NCI-H1092 (cell line): ENCODE measurements at places on chromosomes 7 and 10.

DNA sequence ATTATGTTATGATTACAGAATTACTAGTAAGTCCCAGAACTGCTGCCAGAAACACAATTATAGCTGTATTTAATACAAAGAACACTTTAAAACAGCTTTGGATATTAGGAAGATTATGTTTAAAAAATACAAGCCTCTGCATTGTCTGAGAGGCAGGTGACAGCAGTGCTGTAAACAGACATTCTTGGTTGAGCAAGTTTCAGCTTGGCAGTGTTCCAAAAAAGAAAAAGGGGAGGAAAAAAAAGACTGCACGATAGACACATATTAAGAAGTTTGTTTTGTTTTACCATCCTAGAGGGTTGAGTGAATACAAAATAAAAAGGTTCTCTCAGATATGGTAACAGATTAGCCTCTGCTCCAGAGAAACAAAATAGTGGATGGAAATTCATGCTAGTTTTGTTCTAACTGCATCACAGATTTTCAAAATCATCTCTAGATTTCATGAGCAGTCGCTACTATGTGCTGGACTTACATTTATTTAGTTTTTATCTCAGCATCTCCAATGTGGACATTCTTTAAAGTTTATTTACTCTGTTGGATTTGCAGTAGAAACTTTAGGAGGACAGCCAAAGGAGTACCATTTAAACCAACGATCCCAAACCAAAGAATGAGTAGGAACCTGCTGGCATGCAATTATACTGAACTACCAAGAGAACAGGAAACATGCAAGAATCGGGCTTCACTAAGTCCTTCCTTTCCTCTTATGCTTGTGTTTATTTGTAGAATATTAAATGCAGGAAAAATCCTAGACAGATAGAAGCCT lies 9.0 kb downstream of the FAM204A start:
- DNase-seq, result no peak

- no peak for DNase-seq
These were observed 42.0 kb downstream of the ZNF467 start for GRCh38 chr7:149731207-149731955.

- no peak for DNase-seq
These were observed 11.5 kb downstream of the PTF1A start for GRCh38 chr10:23203369-23204325.

DNA sequence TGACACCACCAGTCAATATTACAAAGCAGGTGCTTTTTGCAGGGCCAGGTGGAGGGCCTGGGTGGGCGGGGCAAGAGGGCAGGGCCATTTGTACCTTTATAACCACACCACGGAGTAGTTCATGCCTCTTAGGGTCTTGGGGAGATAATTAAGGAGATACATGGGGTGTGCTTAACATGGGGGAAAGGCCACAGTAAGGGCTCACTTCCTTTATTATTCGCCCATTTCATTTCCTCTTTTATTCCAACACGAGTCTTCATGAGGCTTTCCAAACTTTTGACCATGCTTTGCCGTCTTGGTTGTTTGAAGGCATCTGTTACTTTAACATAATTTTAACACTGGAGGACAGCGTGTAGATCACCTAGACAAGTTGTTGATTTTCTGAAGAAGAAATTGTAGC lies 33.3 kb upstream of the LYZL2 start:
- DNase-seq, result no peak

DNA sequence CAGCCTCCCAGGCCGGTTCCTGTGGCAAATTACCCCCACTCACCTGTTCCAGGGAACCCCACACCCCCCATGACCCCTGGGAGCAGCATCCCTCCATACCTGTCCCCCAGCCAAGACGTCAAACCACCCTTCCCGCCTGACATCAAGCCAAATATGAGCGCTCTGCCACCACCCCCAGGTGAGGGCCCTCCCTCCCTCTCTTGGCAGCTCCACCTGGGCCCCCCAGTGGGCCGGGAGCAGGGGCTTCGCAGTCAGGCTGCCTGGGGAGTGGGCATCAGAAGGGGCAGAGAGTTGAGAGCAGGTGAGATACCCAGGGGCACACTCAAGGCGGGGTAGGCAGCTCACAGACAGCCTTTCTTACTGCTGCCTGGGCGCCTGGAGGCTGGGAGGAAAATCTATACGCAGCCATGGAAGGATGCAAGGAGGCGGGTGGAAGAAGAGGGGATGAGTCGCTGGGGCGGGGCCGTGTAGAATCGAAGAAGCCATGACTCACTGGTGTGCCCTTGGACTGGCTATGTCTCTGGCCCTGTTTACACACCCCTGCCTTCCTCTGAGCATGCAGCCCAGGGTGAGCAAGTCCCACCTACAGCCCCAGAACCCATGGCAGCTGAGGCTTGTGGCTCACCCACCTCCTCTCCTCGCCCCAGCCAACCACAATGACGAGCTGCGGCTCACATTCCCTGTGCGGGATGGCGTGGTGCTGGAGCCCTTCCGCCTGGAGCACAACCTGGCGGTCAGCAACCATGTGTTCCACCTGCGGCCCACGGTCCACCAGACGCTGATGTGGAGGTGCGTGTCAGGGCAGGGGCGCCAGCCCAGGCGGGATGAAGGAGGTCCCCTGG lies 48.6 kb upstream of the PPIF start:
- no peak for DNase-seq

DNA sequence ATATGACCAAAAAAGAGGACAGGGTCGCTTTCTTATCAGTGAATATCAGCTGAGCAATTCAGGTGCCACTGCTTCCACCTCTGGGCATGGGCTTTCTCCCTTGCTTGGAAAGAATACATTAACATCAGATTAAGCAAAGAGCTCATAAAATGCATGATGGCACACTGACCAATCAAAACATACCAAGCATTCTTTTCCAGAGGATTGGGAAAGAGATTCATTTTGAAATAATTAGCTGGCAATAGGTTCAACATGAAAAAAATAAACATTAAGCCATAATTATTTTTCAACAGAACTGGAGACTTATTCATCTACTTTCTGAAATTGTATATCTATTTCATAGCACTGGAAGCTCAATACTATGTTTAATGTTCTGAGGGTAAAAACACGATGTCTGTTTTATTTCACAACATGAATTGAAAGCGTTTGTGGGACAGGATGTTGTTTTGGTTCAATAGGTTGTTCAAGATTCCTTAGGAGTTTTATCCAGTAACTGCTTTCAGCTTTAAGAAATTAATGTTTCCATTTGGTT lies 53.2 kb downstream of the TFAM start:
- no peak for DNase-seq

- DNase-seq, result no peak
These were observed 25.3 kb upstream of the SMARCD3 start for GRCh38 chr7:151273651-151274390.

GRCh38 chr10:17348501-17349349 lies 105.7 kb downstream of the ST8SIA6 start:
- DNase-seq, result no peak

DNA sequence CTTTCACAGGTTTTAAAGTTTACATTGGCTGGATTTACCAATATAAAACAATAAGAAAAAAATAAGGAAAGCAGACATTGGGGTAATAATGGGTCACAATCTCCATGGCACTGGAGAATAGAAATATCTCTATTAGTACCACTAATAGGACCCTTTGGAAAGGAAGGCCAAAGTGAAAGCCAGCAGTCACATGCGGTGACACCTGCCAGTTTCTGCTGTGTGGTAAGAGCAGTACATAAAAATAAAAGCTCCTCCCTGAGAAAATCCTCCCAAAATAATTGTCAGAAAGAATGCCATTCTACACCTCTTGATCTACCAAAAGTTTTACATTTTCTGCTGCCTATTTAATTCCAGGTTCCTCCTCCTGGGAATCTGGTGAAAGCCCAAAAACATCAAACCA lies 30.4 kb upstream of the SLC13A1 start:
- no peak for DNase-seq

DNA sequence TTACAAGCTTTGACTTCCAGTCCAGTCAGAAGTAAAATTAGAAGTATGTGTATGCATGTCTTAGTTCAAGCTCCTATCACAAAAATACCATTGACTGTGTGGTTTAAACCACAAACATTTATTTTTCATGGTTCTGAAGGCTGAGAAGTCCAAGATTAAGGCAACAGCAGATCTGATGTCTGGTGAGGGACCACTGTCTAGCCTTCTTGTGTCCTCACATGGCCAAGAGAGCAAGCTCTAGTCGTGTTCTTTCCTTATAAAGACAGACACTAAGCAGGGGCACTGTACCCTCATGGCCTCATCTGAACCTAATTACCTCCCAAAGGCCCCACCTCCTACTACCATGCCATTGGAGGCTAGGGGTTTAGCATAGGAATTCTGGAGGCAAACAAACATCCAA lies 41.3 kb upstream of the ARL4A start:
- DNase-seq, result no peak

DNA sequence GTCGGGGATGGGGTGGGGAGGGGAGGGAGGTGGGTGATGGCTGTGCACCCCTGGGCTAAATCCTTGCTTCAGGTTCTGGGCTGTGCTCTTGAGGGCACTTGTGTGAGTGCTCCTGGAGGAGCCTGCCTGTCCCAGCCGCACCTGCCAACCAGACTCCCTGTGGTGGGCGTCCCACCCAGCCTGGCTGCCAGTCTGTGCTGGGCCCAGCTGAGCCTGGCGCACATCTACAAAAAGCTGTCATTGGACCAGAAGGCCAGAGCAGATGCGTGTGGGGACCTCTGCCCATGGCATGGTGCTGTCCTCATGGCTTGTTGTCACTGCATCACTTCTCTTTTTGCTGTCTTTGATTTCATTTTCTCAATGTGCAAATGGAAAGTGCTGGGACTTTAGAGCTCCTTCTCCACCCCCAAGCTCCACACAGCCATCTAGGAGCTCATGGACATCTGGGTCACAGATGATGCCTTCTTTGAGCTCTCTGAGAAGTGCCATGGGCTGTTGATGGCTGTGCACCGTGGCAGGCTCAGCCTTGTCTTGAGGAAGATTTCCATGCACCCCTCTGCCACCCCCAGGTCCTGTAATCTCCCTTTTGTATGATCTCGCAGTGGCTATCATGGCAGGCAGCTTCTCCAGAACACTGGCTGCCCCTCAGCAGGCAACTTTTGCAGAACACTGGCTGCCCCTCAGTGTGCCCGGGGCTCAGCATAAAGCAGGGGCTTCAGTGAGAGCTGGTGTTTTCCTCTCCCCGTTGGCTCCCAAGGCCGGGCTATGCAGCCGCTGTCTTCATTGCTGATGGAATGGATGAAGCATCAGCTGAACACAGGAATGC lies 83.9 kb downstream of the ADCY1 start:
- no peak for DNase-seq

DNA sequence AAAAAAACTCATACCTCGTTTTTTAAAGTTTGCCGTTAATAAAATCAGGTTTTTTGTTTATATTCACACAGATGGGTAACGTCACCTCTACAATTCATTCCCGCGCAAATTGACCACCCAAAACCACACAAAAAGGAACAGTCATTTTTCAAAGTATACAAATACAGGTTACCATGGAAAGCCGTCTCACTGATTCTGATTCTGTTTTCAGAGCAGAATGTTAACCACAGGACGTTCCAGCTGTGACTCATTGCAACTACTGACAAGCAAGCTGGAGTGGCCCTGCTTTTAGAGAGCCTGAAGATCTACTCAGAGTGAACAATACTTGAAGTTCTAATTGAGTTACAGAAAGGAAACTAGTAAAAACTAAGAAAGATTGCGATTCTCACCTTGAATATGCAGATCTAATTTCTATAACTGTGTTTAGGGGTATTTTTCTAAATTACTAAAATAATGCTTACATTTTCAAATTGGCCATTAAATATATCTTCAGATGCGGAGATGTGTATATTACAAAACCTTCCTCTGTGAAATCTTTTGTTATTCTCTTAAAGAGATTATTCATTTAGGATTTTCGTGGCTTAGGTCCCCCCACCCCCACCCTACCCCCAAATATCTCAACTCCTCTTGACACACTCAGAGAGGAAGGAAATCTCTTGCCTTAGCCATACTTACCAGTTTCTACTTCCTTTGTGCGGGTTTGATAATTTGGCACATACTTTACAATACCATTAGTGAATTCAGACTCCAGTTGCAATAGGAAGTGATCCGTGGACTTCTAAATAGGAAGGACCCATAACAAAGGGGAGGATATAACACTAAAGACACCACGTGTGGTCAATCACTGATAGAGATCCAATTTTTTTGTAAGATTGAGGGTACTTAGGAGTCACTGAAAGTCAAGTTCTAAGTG lies 106.0 kb downstream of the CUBN start:
- peak; percentile 1 for DNase-seq

DNA sequence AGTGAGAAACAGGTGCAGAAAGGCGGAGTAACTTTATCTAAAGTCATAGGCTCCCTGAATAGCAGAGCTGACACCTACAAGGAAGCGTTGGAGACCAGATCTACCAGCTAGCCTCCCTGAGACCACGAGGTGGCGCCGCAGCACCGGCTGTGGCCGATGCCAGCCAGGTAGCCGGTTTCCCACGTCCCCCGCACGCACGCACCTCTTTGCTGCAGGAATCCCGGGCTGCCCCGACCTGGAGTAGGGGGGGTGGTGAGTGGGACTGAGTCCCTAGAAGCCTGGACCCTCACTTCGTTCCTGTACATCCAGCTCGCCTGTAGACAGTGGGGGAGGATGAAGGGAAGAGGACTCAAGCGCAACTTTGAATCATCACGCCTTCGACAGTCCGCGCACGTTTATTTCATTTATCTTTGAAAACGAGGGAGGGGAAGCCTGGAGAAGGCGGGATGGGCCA lies 3.7 kb downstream of the ELOVL3 start:
- peak; percentile 48 for DNase-seq

DNA sequence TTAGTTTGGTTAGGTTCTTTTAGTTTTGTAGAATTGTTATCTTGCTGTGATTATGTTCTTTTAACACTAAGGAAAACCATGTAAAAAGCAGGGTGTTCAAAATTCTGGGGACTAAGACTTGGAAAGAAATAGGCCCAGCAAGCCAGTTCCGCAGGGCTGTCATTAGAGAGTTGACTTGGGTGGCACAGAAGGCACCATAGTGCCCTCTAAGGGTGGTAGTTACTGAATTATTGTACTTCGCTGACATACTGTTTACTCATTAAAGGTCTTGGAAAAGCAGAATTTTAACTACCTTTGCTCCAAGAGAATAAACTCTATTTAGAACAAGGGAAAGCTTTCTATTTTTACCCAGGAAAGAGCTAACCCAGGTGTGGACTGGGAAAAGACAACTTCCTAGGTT lies 86.5 kb downstream of the OTUD1 start:
- no peak for DNase-seq

- no peak for DNase-seq
These were observed 92.8 kb upstream of the PARD3 start for GRCh38 chr10:34907743-34908430.

DNA sequence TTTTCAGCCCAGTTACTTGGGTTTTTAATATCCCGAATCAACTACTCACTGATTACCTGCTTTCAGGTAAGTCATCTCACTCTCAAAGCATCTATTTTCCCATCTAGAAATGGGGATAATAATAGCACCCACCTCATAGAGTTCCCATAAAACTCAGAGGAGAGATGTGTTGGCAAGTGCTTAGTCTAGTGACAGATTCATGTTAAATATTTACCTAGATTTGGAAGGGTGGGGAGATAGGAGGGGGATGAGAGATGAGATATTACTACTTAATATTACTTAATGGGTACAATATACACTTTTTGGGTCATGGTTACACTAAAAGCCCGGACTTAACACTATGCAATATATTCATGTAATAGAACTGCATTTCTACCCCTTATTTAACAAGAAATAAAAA lies 7.0 kb upstream of the A1CF start:
- no peak for DNase-seq

- no peak for DNase-seq
These were observed 99.1 kb downstream of the CABCOCO1 start for GRCh38 chr10:61761825-61762217.
